ENCODE measurements at places on chromosomes 16 and 17. TPM values are rescaled to one million over a fixed set of nuclear protein-coding genes. Genes with fewer than 3 reads are reported as not detected.

GRCh38 chr16:65684230-65684629 is 562.4 kb upstream of the CDH11 start:
- H3K4me3 ChIP-seq, result no peak overlapping the region
- no peak for DNase-seq
- H3K27me3 ChIP-seq, result no peaks in the 10 kb centered on the region
- no peak overlapping the region for H3K27ac ChIP-seq

- H3K36me3 ChIP-seq, result no peaks in the 10 kb centered on the region
- H3K4me3 ChIP-seq, result no peak overlapping the region
- no peaks in the 10 kb centered on the region for H3K27me3 ChIP-seq
- DNase-seq, result no peak
- H3K27ac ChIP-seq, result no peak overlapping the region
Measured at GRCh38 chr16:66130296-66130905, 236.1 kb upstream of the CDH5 start.

- DNase-seq, result no peak
- H3K36me3 ChIP-seq, result no peaks in the 10 kb centered on the region
- no peaks in the 10 kb centered on the region for H3K4me1 ChIP-seq
- H3K4me3 ChIP-seq, result no peak overlapping the region
- H3K27me3 ChIP-seq, result no peaks in the 10 kb centered on the region
Measured at GRCh38 chr16:65786916-65787315, 579.6 kb upstream of the CDH5 start.

GRCh38 chr16:83060-83603 is 5.1 kb downstream of the MPG start:
- no peak for DNase-seq
- H3K27ac ChIP-seq, result no peak overlapping the region

- no peak for DNase-seq
- peak overlapping the region; percentile 65 for H3K27ac ChIP-seq
- H3K27me3 ChIP-seq, result peaks cover 53% of the 10 kb centered on the region
- H3K36me3 ChIP-seq, result no peaks in the 10 kb centered on the region
- peaks cover 34% of the 10 kb centered on the region for H3K4me1 ChIP-seq
Measured at GRCh38 chr16:1330931-1331711, 2.3 kb upstream of the BAIAP3 start.

DNA sequence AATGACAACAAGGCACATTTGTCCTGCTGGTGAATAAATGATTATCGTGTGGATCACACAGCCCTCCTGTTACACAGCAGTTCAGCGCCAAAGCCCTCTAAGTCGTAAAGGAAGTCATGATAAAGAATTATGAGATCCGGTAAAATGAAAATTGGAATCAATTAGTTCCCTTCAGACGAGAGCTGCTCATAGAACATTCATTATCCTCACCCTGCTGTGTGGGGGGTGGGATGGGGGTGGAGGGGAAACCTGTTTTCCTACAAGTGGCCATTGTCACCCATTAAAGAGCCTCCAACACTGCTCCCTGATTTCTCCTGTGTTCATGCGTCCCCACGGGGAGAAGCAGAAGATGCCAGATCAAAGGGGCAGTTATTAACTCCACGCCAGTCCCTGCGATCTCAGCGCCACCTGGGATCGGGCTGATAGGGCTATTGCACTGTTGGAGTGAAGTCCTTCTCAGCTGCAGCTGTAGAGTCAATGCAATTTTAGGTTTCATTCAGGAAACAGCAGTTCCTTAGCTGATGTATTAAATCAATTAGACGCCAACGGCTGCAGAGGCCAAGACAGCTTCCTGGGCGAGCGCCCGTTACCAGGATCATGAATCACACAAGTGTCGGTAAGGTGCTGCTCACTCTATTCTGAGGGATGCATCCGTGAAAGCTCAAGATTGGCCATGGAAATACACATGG is 19.2 kb upstream of the CACNG4 start:
- H3K4me1 ChIP-seq, result no peaks in the 10 kb centered on the region
- no peaks in the 10 kb centered on the region for H3K36me3 ChIP-seq
- no peak overlapping the region for H3K4me3 ChIP-seq
- DNase-seq, result no peak

DNA sequence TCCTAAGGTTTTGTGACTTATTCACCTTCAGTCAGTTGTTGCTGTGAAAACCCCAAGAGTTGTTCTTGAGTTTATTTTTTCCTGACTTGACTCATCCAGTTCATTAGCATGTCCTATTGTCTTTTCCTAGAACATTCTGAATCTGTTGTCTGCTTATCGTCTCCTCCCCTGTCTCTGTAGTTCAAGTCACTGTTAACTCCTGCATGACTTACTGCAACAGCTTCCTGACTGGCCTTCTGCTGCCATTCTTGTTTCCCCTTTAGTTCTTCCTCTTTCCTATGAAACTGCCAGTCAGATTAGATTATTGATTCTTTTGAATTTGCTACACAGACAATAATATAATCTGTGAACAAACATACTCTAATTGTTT is 161.5 kb downstream of the FTO start:
- no peaks in the 10 kb centered on the region for H3K36me3 ChIP-seq
- peaks cover 4% of the 10 kb centered on the region for H3K4me1 ChIP-seq
- H3K27ac ChIP-seq, result no peak overlapping the region
- DNase-seq, result no peak
- H3K4me3 ChIP-seq, result no peak overlapping the region

DNA sequence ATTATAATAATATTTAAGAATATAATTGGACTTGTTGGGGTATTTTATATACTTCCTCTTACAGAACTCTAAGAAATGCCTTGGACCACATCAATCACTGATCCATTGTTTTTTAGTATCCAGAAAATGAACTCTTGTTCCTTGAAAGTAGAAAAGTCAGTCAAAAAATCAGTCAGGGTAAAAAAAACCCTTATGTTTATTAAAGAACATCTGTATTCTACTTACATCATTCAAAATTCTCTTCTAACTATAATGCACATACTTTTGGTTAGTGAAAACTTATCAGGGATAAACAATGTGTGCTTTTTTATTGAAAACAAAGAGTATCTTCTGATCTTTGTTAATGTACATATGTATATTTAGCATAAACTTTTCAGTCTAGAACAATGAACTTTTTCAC is 23.5 kb upstream of the CDR2 start:
- H3K4me1 ChIP-seq, result no peaks in the 10 kb centered on the region
- no peak overlapping the region for H3K27ac ChIP-seq
- no peaks in the 10 kb centered on the region for H3K27me3 ChIP-seq
- H3K36me3 ChIP-seq, result no peaks in the 10 kb centered on the region
- H3K4me3 ChIP-seq, result no peak overlapping the region
- DNase-seq, result no peak

DNA sequence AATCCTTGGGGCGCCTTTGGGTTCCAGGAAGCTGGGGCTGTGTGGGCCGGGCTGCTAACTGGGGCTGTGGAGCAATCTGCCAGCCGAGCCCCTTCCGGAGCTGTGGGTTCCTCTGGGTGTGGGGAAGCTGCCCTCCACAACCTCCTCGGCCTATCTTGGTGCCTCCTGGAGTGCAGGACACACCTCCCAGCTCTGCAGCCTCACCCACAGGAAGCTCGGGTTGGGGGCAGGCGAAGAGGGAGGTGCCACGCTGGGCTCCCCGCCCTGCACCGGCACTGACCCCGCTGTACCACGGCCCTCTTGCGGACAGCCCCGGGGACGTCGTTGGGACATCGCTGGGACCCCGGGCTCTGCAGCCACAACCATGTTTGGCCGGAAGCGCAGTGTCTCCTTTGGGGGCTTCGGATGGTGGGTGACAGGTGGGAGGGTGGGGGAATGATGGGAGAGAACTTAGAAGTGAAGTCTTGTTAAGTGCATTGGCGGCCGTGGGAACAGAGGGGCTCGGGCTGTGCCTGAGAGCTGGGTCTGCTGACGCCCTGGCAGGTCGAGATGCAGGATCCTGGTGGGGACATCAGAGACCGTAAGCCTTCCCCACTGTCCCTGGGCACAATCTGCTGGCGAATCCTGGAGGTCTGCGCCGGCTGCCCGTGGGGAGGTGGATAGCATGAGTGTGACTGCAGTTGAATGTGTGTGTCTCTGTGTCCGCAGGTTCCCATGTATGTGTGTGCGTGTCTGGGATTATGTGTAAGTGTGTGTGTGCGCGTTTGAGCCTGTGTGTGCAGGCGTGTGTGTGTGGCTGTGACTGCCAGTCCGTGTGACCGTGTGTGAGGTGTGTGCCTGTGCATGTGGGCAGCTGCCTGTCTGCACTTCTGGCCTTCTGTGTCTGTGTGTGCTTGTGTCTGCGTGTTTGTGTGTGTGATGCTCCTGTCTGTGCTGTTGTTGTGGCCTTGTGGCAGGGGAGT is at the start of gene RAP1GAP2:
Gene RAP1GAP2 (plus strand): TSS at position 275 of the 962 bp plus-strand sequence. CDS start 90 bp downstream, at position 365.
- H3K4me1 ChIP-seq, result peaks cover 30% of the 10 kb centered on the region
- H3K27me3 ChIP-seq, result no peaks in the 10 kb centered on the region
- H3K4me3 ChIP-seq, result peak within 1 kb of the TSS; percentile 35
- H3K27ac ChIP-seq, result peak within 1 kb of the TSS; percentile 61

DNA sequence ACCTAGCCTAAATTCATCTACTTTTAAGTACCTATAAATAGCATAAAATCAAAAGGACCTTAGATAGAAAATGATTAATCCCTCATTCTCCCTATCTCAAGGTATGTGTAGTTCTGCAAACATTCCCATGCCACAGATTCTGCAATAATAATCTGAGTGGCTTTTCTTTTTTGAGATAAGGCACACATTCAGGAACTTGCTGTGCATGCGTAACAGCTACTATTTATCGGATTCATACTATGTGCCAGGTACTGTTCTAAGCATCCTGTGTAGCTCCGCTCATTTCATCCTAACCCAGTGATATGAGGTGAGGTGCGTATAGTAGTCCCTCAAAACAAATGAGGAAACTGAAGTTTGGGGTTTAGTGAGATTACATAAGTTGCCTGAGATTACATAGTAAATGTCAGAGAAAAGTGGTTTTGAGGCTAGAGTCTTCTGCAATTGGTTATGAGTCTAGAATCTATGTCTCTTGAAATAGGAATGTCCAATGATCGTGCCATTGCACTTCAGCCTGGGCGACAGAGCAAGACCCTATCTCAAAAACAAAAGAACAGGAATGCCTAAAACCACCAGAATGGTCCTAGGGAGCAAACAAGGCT is 2.0 kb upstream of the ZNF263 start:
- no peak overlapping the region for H3K4me3 ChIP-seq
- H3K27ac ChIP-seq, result no peak overlapping the region
- peaks cover 10% of the 10 kb centered on the region for H3K27me3 ChIP-seq
- H3K4me1 ChIP-seq, result peaks cover 28% of the 10 kb centered on the region
- H3K36me3 ChIP-seq, result peaks cover 3% of the 10 kb centered on the region
- DNase-seq, result no peak

- H3K4me1 ChIP-seq, result no peaks in the 10 kb centered on the region
- peak overlapping the region; percentile 8 for H3K4me3 ChIP-seq
- peak overlapping the region; percentile 82 for H3K27ac ChIP-seq
- H3K27me3 ChIP-seq, result peaks cover 92% of the 10 kb centered on the region
Measured at GRCh38 chr17:79607940-79608623, 2.8 kb downstream of the RBFOX3 start.

DNA sequence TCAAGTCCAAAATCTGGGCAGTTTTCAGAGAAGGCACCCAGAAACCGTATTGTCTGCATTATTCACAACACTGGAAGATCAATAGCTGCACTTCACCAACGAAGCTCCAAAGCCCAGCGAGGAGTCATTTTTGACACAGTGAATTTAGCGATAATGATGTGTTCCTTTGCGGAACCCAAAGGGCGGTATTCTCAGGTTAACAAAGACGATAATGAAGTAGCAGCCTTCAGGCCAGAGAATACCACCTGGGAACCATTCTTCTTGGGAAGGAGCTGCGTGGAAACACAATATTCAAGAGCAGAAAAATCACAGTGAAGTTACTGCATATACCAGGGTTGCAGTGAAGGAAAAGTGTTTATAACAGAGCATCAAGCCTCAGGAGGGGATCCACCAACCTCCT is 381.0 kb downstream of the TOX3 start:
- no peak overlapping the region for H3K4me3 ChIP-seq
- no peaks in the 10 kb centered on the region for H3K27me3 ChIP-seq
- H3K4me1 ChIP-seq, result no peaks in the 10 kb centered on the region
- no peak for DNase-seq
- H3K36me3 ChIP-seq, result no peaks in the 10 kb centered on the region

GRCh38 chr16:14501331-14502255 is 128.5 kb downstream of the PARN start:
- H3K27me3 ChIP-seq, result no peaks in the 10 kb centered on the region
- H3K4me1 ChIP-seq, result peaks cover 6% of the 10 kb centered on the region
- DNase-seq, result peak; percentile 79
- H3K4me3 ChIP-seq, result no peak overlapping the region

DNA sequence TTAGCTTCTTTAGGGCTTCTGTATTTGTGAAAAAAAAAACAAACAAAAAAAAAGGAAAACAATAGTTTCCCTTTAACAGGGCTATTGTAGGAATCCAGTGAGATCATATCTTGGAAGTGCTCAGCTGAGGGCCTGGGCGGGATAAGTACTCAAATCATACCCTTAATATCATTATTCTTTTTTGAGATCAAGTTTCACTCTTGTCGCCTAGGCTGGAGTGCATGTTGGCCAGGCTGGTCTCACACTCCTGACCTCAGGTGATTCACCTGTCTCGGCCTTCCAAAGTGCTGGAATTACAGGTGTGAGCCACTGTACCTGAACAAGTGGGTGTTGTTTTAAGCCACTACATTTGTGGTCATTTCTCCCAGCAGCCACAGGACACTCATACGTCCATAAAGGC is 87.0 kb downstream of the CDH13 start:
- H3K27me3 ChIP-seq, result no peaks in the 10 kb centered on the region
- no peak overlapping the region for H3K27ac ChIP-seq
- no peaks in the 10 kb centered on the region for H3K36me3 ChIP-seq
- no peak overlapping the region for H3K4me3 ChIP-seq
- DNase-seq, result no peak

GRCh38 chr16:48310908-48311641 is 63.7 kb upstream of the ABCC11 start:
- peaks cover 67% of the 10 kb centered on the region for H3K36me3 ChIP-seq
- H3K27me3 ChIP-seq, result no peaks in the 10 kb centered on the region
- H3K27ac ChIP-seq, result no peak overlapping the region

DNA sequence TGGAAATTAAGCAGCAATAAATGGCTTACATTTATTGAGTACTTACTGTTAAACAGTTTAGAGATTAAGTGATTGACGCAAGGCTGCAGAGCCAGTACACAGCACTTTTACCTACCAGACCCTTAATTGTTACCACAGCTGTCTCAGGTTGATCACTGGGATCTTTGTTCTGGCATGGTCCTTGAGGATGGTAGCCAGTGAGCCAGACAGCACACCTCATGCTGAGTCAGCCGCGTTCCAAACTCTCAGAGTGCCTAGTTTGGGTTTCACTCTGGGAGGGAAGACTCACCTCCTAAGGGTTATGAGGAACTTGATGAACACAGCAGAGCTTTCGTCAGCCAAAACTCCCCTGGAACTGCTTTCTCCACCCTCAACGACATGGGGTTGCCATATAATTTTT is 20.4 kb downstream of the CDH3 start:
- no peaks in the 10 kb centered on the region for H3K27me3 ChIP-seq
- no peaks in the 10 kb centered on the region for H3K4me1 ChIP-seq
- no peaks in the 10 kb centered on the region for H3K36me3 ChIP-seq
- DNase-seq, result no peak
- H3K4me3 ChIP-seq, result no peak overlapping the region

The ALDOA gene
- 1,392 TPM for total RNA-seq

The TBC1D3G gene
- not detected for total RNA-seq

The OMG gene
- not detected for total RNA-seq

The RNF43 gene
- 37.2 TPM for total RNA-seq

The ZNF597 gene
- total RNA-seq, result 0.60 TPM

The NPIPB13 gene
- 6.0 TPM for total RNA-seq

The SLC52A1 gene
- 6.0 TPM for total RNA-seq

Data from transverse colon (tissue), 4 donors.